ENCODE measurements at places on chromosomes 4 and X. TPM values are rescaled to one million over a fixed set of nuclear protein-coding genes. Genes with fewer than 3 reads are reported as not detected.

DNA sequence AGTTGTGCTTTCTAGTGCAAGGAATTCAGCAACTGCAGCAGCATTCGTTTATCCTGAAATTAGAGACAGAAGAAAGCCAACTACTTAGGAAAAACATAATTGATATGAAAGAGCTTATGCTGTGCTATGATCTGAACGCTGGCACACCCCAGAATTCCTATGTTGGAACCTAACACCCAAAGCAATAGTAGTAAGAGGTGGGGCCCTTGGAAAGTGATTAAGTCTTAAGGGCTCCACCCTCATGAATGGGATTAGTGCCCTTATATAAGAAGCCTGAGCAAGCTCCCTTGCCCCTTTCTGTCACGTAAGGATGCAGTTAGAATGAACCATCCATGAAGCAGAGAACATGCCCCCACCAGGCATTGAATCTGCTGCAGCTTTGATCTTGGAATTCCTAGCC lies 5.4 kb upstream of the LSM6 start:
- DNase-seq, result no peak

Gene CENPU
- total RNA-seq, result 56.0 TPM

GRCh38 chr4:25703731-25704388 lies 48.2 kb downstream of the SLC34A2 start:
- no peak for DNase-seq

Gene MAGEA8
- not detected for total RNA-seq

- DNase-seq, result no peak
Measured at GRCh38 chr4:82823062-82823461, 24.5 kb upstream of the SCD5 start.

Gene DSPP
- not detected for total RNA-seq

Gene CT45A2
- not detected for total RNA-seq

DNA sequence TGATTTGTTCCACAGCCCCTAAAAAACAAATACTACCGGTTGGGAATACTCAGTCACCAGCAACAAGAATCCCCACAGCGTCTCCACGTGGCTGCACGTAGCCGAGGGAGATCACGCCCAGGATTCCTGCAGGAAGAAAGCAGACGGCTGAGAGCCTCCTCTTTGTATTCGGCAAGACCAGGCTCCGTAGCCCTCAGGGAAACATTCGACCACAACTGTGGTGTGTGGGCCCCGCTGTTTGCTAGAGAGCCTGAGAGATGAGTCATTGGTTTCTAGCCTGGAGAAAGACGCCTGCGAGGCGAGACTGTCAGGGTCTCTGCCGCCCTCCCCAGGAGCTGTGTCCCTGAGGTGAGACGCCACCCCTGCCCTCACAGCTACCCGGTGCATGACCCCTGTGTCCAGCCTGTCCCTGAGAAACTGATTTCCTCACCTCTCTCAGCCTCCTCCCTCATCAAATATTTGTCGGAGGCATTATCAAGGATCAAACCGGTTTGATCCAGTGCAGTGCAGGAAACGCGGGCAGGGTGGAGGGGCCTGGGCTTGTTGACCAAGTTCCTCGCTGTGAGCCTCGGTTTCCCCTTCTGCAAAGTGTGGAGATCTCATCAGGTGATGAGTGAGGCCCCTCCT lies 4.7 kb upstream of the S100P start:
- no peak for DNase-seq

Gene XPNPEP2
- not detected for total RNA-seq

DNA sequence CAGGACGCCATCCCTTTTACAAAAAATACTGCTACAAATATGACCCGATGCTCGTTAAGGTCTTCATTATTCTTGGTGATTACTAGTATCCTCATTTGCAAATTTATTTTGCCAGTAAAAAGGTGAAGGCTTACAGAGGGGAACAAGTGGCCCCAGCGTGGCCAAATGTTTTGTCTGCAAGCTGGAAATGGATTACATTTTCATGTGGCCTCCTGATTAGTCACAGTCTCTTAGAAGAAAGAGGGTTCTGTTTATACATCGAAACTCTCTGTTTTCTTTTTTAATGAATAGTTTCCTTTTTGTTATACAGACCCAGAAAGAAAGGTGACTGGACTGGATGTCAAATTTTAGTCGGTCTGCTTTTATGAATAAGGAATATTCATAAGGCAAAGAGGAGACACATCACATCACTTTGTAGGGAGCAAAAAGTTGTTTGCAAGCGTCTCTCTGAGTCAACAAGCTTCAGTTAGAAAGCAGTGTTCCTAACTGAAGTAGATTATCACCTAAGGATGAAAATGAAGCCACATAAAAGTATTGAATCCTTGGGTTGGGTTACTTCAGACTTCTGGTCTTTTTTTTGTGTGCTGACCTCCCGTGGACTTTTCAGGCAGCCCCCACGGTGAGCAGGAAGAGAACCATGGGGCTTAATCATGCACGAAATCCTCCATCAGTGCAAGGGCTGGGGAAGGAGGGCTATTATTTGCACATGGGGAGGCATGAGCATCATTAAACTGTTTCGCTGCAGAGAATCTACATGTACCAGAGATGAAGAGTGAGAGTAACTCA lies 125.6 kb downstream of the ARSF start:
- DNase-seq, result no peak

DNA sequence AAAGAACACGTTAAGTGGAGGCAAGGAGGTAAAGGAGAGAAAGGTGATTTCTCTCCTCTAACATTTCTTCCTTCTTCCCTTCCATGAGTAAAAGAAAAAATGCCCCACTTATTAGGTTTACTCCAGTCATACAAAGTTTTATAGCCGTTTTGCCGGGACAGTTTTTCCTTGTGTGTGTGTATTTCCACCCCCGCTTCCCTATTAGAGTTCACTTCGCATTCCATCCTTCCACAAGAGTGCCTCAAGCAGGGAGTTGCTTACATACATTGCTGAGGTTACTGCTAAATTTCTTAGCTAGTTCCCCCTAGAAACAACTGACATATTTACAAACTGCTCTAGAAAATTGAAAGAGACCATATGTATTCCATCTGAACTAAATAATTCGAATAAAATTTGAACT lies 45.2 kb upstream of the BMP15 start:
- no peak for DNase-seq
